Stimulated activated CD8-positive, alpha-beta memory T cell treated with anti-CD3 and anti-CD28 coated beads, Interleukin-15, amount 100 ng/mL, for 4 hours (primary cell): ENCODE measurements at places on chromosomes 3 and 15.

DNA sequence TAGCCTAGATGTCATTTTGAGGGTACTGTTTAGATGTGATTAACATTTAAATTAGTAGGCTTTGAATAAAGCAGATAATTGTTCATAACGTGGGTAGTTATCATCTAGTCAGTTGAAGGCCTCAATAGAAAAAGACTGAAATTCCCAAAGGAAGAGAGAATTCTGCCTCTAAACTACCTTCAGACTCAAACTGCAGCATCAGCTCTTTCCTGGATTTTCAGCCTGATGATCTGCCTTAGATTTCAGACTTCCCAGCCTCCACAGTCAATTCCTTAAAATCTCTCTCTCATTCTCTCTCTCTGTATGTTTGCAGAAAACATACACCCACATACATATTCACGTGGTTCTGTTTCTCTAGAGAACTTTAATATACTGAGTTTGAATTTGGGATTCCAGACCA, 58.0 kb upstream of the MBNL1 start:
- no peak for DNase-seq

GRCh38 chr15:57190208-57190607, 186.1 kb upstream of the CGNL1 start:
- no peak for DNase-seq

- no peak for DNase-seq
Measured at GRCh38 chr3:182258538-182259177, 534.6 kb upstream of the ATP11B start.

- DNase-seq: no peak
Measured at GRCh38 chr15:67543348-67543718, 830 bp downstream of the MAP2K5 start.

DNA sequence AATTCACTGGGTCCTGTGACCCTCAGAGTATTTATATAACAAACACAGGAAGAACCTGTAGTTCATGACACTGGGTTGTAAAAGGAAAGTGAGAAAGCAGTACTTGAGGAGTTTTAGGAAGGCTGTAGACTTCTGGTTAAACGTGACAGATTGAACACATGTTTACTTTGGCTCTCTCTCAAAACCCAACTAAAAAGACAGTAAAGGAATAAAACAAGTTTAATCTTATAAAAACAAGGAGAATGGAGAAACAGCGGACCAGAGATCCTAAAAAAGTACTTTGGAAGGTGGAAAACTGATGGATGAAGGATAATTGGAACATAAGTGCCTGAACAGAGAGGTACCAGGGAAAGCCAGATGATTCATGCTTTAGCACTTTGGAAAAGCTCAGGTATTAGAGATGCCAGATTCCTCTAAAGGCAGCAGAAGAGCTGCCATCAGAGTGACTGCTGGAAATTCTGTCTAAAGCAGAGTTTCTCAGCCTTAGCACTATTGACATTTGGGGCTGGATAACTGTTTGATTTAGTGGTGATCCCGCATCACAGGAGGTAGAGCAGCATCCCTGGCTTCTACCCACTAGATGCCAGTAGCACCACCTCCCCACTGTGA, 182.9 kb upstream of the RORA start:
- no peak for DNase-seq

DNA sequence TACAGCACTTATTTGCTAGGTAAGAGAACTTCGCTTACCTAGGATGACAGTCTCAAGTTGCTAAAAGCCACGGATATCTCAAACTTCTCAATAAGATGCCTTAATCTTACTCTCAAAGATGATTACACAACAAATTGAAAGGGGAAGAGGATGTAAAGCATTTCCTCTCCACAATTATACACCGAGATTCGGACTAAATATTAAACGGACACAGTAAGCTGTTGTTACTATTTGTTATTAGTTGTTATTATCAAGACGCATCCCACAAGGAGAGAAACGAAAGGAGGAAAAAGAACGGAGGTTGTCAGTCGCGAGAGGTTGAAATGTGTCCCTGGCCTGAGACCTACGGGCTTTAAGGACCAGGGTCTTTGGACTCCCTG, 660 bp downstream of the ZNF106 start:
- no peak for DNase-seq

DNA sequence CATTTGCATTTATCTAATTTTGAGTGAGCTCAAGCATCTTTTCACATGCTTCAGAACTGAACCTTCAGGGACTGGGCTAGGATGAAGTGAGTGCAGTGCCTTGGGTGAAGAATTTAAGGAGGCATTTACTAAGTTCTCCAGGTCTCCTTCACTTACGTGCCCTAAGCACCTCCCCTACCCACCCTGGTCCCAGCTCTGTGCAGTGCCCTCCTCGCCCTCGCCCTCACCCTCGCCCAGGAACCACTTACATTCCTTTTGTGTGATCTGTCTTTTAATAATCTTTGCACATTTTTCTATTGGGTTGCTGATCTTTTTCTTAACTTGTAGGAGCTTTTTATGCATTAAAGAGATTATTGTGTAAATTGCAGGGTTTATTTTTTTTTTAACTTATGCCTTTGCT, 322.6 kb downstream of the THSD4 start:
- DNase-seq: no peak

DNA sequence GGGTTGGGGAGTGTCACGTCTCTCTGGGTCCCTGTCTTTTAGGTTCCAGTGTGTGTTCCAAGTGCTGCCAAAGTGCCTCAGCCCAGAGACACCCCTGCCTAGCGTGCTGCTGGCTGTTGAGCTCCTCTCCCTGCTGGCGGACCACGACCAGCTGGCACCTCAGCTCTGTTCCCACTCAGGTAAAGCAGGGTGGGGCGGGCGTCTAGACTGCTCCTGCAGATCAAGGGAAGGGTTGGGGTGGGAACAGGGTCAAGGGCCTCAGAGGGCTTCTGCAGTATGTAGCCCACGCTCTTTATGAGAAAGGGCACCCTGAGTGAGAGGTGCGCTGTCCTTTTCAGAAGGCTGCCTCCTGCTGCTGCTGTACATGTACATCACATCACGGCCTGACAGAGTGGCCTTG, 17.2 kb downstream of the ATRIP start:
- DNase-seq: no peak

- no peak for DNase-seq
Measured at GRCh38 chr15:49723981-49724380, 103.1 kb downstream of the DTWD1 start.

DNA sequence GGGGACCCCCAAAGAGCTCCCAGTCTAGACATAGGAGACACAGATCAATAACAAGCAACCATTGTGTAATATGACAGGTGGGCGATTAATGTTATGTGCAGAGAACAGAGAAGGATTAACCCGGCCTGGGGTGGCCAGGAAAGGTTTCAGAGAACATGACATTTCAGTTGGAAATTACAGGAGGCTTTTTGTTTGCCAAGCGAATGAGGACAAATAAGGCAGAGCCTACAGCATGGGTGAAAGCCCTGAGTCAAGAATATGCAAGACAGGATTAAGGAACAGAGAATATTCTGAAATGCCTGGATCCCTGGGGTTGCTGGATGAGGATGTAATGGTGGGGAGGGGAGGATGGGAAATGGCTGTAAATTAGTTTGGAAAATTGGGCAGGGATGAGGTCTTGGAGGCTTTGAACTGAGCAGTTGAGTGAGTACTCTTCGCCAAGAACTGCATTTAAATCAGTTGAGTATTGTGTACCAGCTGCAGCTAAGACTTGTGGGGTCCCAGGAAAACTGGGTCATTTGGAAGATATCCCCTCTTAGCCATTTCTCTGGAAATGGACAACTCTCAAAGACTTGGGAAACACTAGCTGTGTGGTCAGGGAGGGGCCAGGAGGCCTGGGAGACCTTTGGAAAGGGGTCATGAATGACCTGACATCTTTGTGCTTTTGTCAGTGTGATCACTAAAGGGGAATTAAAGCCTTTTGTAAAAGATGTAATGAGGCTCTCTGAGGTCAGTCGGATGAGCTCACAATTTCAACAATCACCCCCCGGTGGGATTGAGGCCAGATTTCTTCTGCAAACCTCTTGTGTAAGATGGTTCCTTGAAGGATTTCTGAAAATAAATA, 198.6 kb upstream of the NR2E3 start:
- no peak for DNase-seq
